Large intestine (tissue), 12 donors: ENCODE measurements at places on chromosomes 3 and 15. TPM values are rescaled to one million over a fixed set of nuclear protein-coding genes. Genes with fewer than 3 reads are reported as not detected.

DNA sequence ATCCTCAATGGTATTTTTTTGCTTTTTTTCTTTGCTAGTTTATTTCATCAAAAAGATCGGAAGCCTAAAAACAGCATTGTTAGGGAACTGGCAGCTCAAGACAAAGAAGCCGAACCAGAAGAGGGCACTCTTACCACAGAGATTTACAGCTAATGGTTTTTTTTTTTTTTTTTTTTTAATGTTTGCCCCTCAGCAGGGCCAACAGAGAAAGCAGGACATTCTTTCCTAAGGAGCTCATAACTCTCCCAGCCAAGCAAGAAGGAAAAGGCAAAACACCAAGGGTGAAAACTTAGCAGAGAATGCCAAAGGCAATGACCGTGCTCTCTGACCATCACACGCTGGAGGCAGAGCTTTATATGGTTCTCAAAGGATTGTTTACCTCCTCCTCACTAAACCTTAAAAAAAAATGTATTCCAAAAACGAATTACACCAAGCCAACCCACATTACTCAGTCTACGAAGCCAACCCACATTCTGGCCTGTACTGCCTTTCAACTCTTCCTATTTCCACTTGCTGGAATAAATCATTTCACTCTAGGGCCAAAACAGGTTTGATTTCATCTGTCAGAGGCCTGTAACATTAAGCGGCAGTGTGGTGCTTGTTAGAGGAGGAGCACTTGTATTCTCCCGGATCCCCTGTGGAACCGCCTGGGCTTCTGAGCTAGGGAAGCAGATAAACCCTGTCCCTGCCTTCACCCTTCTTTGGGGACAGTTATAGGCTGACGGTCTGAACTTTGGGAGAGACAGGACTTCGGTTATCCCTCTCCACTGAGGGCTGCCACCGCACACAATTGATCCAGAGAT is 35.6 kb upstream of the GYG1 start:
- peak; percentile 46 for DNase-seq

DNA sequence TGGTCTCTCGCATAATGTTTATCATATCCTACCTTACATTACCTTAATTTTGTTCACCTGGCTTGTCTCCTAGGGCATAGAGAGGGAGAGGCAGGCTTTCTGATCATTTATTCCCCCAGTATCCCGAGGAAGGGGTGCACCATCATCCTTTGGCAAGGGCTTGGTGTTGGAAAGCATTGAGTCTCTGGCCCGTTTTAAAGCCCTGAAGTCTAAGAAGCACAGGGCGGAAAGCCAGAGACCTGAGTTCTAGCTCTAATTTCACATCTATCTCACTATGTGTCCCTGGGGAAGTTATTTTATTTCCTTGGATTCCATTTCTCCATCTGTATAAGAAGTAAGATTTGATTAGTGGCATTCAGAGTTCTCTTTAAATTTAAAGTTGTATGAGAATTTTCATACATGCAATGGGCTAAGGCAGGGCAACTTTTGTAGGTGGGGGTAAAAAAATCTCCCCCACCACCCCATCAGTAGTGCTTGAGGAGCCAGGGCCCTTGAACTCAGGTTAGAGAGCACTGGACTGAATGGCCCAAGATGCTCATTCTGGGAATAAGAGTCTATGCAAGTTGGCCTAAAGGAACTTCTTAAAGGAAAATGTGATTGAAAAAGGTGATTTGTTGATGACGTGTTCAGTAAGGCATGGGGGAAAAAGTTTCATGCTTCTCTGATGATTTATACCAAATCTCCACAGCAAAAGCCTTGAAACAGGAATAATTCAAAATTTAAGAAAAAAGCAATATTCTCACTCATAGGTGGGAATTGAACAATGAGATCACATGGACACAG is 10.1 kb downstream of the TMC3 start:
- DNase-seq: no peak

Gene WDR48
- 40.0 TPM for polyA plus RNA-seq

Gene RTP1
- polyA plus RNA-seq: 0.12 TPM

DNA sequence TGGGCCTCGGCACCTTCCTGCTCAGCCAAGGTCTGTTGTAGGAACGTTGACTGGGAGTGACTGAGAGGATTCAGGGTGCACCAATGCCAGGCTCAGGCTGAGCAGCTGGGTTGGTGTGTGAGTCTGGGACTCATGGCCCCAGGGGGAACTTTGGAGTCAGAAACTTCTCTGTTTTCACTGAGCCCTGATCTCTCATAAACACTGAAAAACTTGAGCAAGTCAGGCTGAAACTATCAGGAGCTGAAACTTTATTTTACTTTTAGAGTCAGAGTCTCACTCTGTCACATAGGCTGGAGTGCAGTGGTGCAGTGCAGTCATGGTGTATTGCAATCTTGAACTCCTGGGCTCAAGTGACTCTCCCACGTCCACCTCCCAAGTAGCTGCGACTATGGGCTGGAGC is 3.0 kb downstream of the TRAK1 start:
- DNase-seq: no peak

Gene ADCY5
- 10.6 TPM for polyA plus RNA-seq

GRCh38 chr15:50044904-50045303 is 74.1 kb downstream of the ATP8B4 start:
- no peak for DNase-seq

DNA sequence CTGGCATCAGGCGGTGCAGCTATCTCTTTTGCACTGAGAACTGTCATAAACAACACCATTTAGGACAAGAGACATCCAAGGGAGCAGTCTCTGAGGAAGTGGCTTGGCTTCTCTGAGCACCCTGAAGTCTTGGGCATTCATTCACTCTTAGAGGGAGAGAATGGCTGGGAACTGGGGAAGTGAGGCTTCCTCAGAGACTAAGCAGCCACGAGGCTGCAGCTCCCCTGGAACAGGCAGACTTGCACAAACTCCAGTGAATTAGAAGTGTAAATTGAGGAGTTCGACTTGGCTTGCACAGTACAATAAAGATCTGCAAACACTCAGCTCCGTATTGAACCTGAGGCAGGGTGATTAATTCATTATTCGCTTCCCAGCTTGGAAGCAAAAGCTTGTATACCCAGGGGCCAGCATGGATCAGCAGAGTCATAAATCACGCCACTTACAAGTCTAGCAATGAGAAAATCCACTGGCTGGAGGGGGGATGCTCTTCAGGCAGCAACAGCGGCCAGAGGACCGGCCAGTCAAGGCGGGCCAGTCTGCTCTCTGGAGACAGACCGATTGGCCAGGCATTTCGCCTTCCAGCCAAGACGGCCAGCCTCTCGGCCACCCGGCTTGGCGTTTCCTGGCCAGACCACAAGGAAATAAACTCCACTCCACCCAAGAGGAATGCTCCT is 118.8 kb upstream of the ADPGK start:
- DNase-seq: peak; percentile 36

- no peak for DNase-seq
Measured at GRCh38 chr3:125512135-125512920, 7.7 kb downstream of the SNX4 start.
